ENCODE measurements at places on chromosomes 3 and 15. TPM values are rescaled to one million over a fixed set of nuclear protein-coding genes. Genes with fewer than 3 reads are reported as not detected.
A peak's percentile ranks its signal among the peaks of the same experiment; 100 is the strongest.

DNA sequence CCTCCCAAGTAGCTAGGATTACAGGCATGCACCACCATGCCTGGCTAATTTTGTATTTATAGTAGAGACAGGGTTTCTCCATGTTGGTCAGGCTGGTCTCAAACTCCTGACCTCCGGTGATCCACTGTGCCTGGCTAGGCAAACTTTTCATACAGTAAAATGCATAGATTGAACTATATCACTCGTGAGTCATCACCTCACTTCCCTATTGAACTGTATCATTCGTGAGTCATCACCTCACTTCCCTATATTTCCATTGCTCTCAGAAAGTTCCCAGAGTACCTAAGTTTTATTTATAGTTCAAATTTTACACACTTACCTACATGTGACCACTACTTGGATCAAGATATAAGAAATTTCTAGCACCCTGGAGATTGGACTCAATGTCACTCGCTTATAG lies 73.6 kb upstream of the ACAD9 start:
- H3K4me1 ChIP-seq = peaks cover 53% of the 10 kb centered on the region
- H3K27me3 ChIP-seq = no peaks in the 10 kb centered on the region
- H3K27ac ChIP-seq = peak overlapping the region; percentile 62
- peaks cover 60% of the 10 kb centered on the region for H3K36me3 ChIP-seq
- no peak overlapping the region for H3K4me3 ChIP-seq

- no peak overlapping the region for H3K4me3 ChIP-seq
- DNase-seq = no peak
- no peak overlapping the region for H3K27ac ChIP-seq
Measured at GRCh38 chr15:47801522-47801921, 84.2 kb downstream of the SEMA6D start.

DNA sequence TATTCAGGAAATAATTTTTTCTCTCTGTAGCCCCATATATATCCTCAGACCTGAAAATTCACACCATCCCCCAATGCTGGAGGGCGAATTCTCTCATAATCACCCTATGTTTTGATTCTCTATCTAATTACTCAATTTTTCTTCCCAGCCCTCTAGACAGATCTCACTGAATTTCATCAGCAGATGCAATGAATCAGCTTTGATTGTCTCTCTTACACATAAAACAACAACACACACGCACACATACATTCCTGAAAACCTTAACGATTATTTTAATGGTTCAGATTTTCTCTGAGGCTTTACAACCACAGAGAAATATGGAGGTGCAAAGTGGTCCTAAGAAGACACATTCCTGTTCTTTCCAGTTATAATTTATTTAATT lies 11.1 kb downstream of the RBMS3 start:
- no peak overlapping the region for H3K27ac ChIP-seq
- H3K36me3 ChIP-seq = no peaks in the 10 kb centered on the region
- no peak for DNase-seq
- no peaks in the 10 kb centered on the region for H3K27me3 ChIP-seq
- H3K4me1 ChIP-seq = no peaks in the 10 kb centered on the region

DNA sequence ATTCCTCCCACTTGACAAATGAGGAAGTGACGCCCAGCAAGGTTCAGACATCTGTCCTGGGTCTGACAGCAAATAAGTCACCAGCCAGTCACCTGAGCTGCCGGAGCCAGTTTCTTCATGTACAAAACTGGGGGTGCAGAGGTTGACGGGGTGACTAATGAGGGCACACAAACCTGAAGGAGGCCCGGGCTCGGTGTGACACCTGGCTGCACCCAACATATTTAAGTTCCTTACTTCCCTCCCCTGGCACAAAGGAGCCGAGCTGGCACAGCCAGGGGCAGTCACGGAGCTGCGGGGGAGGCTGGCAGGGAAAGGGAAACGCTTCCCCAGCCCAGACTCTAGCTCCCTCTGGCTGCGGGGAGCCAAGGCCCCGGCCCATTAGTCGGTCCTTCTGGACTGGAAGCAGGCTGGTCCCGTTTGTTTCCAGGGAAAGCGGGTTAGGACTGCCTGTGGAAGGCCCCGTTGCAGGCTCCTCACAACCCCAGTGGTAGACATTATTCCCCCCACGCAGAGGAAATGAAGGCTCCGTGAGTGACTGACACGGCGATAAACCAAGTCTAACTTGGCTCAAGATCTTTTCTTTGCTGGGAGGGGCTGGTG lies 2.3 kb downstream of the FBXL22 start:
- H3K4me3 ChIP-seq = peak overlapping the region; percentile 81
- peaks cover 7% of the 10 kb centered on the region for H3K36me3 ChIP-seq
- DNase-seq = peak; percentile 50

GRCh38 chr15:39029741-39030140 lies 465.1 kb upstream of the RASGRP1 start:
- no peak overlapping the region for H3K27ac ChIP-seq
- no peak overlapping the region for H3K4me3 ChIP-seq
- DNase-seq = no peak
- H3K36me3 ChIP-seq = no peaks in the 10 kb centered on the region
- H3K27me3 ChIP-seq = peaks cover 13% of the 10 kb centered on the region

- no peaks in the 10 kb centered on the region for H3K27me3 ChIP-seq
- no peaks in the 10 kb centered on the region for H3K36me3 ChIP-seq
- no peak for DNase-seq
- H3K27ac ChIP-seq = no peak overlapping the region
Measured at GRCh38 chr3:100040451-100041225, 73.7 kb downstream of the FILIP1L start.

DNA sequence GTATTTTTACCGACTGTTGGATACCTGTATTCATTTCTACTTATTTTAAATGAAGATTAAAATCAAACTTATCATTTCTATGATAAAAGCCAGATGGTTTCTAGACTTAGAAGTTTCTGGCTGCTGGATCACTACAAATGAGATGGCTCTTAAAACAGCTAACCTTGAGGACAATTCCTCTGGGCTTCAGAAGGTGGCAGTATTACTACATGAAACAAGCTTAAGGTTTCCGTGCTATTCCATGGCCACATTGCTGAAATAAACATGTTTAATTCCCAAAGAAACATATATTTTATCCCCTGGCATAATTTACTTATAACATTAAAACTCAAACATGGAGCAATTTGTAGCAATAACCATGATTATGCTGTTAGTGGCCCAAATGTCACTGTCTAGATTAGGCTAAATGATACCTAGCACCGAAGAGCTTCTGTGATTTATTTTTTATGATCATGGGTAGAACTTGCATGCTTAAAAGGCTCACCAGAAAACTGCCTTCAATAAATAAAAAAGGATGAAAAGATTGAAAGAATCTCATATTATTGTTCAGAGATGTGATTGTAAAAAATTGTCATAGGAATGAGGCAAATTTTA lies 204.0 kb upstream of the NANOGP8 start:
- DNase-seq = no peak
- no peak overlapping the region for H3K4me3 ChIP-seq
- H3K27ac ChIP-seq = no peak overlapping the region
- no peaks in the 10 kb centered on the region for H3K36me3 ChIP-seq
- H3K27me3 ChIP-seq = no peaks in the 10 kb centered on the region

- no peaks in the 10 kb centered on the region for H3K36me3 ChIP-seq
- no peak overlapping the region for H3K4me3 ChIP-seq
- H3K27me3 ChIP-seq = peaks cover 16% of the 10 kb centered on the region
- H3K4me1 ChIP-seq = no peaks in the 10 kb centered on the region
- no peak for DNase-seq
- no peak overlapping the region for H3K27ac ChIP-seq
Measured at GRCh38 chr3:42463093-42463492, 39.4 kb upstream of the VIPR1 start.

- no peak overlapping the region for H3K4me3 ChIP-seq
- H3K4me1 ChIP-seq = peaks cover 4% of the 10 kb centered on the region
- H3K27me3 ChIP-seq = no peaks in the 10 kb centered on the region
- DNase-seq = no peak
Measured at GRCh38 chr3:38120693-38121450, 16.1 kb downstream of the ACAA1 start.

DNA sequence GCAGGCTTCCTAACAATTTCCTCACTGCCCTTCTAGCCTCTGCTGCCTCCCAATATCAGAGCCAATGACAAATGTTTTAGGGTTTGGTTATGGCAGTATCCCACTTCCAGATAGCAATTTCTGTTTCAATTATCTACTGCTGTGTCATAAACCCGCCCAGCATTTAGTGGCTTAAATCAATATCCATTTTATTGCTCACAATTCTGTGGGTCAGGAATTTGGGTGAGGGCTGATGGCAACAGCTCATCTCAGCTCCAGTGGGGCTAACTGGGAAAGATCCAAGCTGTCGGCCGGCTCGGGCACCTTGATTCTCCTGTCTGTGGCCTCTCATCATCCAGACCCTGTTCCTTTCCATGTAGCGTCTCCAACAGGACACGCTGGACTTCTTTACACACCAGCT lies 85.3 kb upstream of the GOLGA8J start:
- H3K36me3 ChIP-seq = no peaks in the 10 kb centered on the region
- H3K27me3 ChIP-seq = no peaks in the 10 kb centered on the region
- no peak overlapping the region for H3K27ac ChIP-seq
- no peak for DNase-seq
- no peak overlapping the region for H3K4me3 ChIP-seq

- no peaks in the 10 kb centered on the region for H3K27me3 ChIP-seq
- peak overlapping the region; percentile 42 for H3K27ac ChIP-seq
- H3K4me1 ChIP-seq = peaks cover 29% of the 10 kb centered on the region
- no peak for DNase-seq
Measured at GRCh38 chr3:17730318-17730967, 12.0 kb downstream of the TBC1D5 start.

- H3K27ac ChIP-seq = no peak overlapping the region
- DNase-seq = no peak
- no peak overlapping the region for H3K4me3 ChIP-seq
- H3K4me1 ChIP-seq = no peaks in the 10 kb centered on the region
Measured at GRCh38 chr3:191296041-191296541, 33.1 kb upstream of the CCDC50 start.

GRCh38 chr3:156615592-156616173 lies 58.7 kb upstream of the TIPARP start:
- no peak overlapping the region for H3K27ac ChIP-seq
- H3K4me3 ChIP-seq = no peak overlapping the region
- no peaks in the 10 kb centered on the region for H3K27me3 ChIP-seq
- H3K36me3 ChIP-seq = no peaks in the 10 kb centered on the region
- no peak for DNase-seq

DNA sequence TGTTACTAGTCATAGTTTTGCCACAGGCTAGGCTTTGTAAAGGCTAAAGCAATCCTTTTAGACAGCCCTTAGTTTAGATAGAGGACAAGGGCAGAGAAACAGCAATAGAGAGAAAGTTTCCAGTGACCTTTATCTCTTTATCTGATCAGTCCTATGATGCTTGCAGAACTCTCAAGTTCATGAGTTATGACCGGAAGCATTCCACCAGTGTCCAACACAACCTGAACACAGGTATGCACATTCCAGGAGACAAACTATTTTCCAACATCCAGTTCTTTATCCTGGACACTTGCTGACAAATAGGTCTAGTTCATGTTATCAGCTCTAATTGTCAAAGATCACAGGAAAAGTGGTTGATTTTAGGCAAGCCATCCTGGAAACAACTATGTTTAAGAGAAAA lies 422.2 kb downstream of the MAGI1 start:
- no peak for DNase-seq
- no peaks in the 10 kb centered on the region for H3K27me3 ChIP-seq
- no peaks in the 10 kb centered on the region for H3K36me3 ChIP-seq
- H3K4me3 ChIP-seq = no peak overlapping the region
- H3K27ac ChIP-seq = no peak overlapping the region
- no peaks in the 10 kb centered on the region for H3K4me1 ChIP-seq

GRCh38 chr3:111723293-111724215 lies 128.4 kb upstream of the ZBED2 start:
- H3K4me3 ChIP-seq = no peak overlapping the region
- peaks cover 33% of the 10 kb centered on the region for H3K36me3 ChIP-seq
- DNase-seq = no peak
- peaks cover 10% of the 10 kb centered on the region for H3K4me1 ChIP-seq
- no peak overlapping the region for H3K27ac ChIP-seq

DNA sequence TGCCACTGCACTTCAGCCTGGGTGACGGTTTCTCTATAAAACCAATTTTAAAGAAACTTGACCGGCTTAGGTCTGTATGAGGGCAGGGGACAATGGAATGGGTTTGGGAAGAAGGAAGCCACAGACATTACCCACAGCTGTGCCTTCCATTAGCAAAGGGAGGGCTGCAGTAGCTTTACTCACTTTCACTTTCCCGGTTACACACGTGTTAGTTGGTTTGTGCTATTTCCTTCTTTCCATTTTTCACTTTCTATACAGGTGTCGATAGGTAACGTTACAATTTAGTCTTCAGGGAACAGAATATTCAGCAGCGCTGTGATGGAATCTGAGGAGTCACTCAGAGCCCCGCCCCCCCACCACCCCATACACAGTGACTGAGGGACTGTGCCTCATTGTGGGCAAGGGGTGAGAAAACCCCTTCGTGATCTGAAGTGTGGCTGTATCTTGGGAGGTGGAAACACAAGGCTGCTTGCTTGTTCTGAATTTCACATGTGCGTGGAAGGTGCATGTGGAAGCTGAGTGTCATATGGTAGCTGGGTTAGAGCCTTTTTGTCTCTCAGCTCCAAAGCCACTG lies 44.8 kb upstream of the RPL32 start:
- peaks cover 31% of the 10 kb centered on the region for H3K27me3 ChIP-seq
- no peaks in the 10 kb centered on the region for H3K36me3 ChIP-seq
- H3K4me1 ChIP-seq = peaks cover 13% of the 10 kb centered on the region
- DNase-seq = peak; percentile 35

DNA sequence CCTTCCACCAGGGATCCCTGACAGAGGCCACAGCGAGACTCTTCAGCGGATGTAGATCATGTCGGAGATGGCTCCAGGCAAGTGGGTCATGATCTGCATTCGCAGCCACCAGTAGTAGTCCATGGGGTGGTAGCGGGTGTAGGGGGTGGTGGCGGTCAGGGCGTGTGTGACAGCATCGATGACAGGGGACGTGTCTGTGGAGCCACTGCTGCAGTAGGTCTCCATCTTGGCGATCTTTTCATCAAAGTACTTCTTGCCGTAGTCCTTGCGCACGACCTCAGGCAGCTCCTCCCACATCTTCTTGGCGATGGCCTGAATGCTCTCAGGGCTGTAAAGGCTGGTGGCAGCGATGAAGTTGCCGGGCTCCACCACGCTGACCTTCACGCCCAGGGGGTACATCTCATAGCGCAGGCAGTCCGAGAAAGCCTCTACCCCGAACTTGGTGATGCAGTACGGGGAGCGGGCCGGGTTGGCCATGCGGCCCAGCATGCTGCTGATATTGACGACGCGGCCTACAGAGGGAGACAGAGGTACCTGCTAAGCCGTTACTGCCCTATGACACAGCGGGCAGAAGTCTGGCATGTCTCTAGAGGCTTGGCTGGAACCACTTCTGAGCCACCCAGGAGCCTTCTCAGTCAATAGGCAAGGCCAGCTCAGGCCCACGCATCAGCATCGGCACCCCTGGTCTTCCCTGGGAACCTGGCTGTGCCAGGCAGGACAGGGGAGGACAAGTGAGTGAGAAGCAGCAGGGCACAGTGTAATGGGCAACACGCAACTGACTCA lies 43.7 kb downstream of the BDH1 start:
- peaks cover 62% of the 10 kb centered on the region for H3K36me3 ChIP-seq
- no peaks in the 10 kb centered on the region for H3K27me3 ChIP-seq
- H3K4me1 ChIP-seq = peaks cover 22% of the 10 kb centered on the region

Gene TICRR
- total RNA-seq = 36.9 TPM

Gene SV2B
- total RNA-seq = not detected

Gene UPK1B
- not detected for total RNA-seq

Gene CYFIP1
- total RNA-seq = 9.3 TPM
